Stimulated activated CD4-positive, alpha-beta T cell treated with anti-CD3 and anti-CD28 coated beads, Interleukin-15, amount 100 ng/mL, for 1 hour (primary cell): ENCODE measurements at places on chromosomes 7 and 10.

DNA sequence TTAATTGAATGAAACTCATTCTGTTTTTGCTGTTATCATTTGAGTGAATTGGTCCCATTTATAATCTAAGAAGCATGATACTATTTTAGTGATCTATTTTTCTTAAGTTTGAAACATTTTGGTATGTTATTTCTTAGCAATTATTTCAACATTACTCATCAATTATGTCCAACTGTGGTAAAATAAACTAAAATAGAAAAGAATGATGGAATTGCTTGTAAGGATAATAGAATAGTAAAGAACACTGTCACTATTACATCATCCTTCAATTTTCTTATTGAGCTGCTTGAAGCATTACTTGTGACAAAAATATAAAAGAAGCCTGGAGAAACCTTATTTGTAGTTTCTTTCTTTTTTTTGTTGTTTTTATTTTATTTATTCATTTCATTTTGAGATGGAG is 42.4 kb downstream of the ZNF487 start:
- no peak for DNase-seq

DNA sequence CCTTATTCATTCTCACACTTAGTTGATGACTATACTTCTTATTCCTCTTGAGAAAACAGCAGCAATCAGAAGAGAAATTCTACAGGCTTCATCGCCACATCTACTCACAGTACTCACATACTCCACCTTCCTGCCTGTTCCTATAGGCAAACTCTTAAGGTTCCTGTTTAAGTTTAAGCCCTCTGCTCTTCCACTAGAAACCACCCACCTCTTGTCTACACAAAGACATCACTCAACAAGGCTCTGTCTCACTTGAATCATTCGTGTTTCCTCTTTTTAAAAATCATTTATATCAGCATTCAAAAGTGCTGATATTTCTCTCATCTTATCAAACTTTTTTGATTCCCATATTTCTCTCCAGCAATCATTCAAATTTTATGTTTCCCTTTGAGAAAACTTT is 85.5 kb upstream of the ADO start:
- no peak for DNase-seq

DNA sequence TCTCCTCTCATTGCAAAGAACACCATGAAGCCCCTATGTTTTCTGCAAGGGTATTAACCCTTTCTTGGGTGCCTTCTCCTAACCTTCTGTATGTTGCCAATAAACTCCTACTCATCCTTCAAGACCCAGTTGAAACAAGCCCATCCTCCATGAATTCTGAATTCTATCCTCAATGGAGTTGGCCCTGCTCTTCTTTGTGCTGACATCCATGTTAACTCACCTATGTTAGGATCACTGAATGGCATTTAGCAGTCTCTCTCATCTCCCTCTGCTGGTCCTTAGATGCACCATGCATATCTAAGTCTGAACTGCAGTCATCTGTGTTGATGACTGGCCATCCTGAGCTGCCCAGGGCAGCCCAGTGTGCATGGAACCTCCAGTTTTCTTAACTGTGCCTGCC is 129.8 kb downstream of the BUB3 start:
- DNase-seq, result no peak

- no peak for DNase-seq
Observed at GRCh38 chr7:29806995-29807841, 910 bp downstream of the WIPF3 start.

DNA sequence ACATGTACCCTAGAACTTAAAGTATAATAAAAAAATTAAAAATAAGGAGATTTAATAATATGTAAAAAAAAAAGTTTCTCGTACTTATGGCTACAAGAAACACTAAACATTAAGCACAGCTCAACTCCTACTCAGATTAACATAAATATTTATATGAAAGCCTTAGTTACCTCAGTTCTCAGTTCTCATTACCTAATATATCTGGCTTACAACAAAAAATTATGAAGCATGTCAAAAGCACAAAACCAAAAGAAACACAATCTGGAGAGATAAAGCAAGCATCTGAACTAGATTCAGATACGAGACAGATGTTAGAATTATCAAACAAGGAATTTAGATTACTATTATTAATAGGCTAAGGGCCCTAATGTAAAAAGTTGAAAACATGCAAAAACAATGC is 40.1 kb downstream of the RNF133 start:
- DNase-seq, result no peak

DNA sequence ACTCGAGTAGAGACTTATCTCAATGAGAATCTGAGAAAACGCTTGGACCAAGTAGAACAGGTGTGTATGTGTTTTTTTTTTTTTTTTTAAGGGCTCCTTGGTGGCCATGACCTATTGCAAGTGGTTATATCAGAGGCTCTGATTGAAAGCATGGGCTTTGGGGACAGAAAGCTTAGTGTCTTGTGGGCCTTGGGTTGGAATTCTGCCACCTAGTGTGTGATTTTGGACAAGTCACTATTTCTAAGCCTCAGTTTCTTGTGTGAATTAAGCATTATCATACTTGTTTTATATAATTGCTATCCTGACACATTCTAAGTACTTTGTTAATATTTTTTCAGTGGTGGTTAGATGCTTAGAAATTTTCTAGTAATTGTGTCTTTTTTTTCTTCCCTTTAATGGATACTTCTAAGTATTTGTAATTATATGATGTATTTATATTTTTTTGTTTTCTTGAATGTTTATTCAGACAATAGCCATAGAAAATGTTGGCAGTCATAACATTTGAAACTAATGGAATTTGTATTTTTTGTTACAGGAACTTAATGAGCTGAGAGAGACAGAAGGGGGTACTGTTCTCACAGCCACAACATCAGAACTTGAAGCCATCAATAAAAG is 33.1 kb downstream of the SMC3 start:
- no peak for DNase-seq

- no peak for DNase-seq
Observed at GRCh38 chr7:137801003-137801402, 45.8 kb downstream of the DGKI start.

- no peak for DNase-seq
Observed at GRCh38 chr10:30581779-30582380, 47.7 kb downstream of the LYZL2 start.

- no peak for DNase-seq
Observed at GRCh38 chr10:80509403-80510161, 28.1 kb upstream of the SH2D4B start.

- no peak for DNase-seq
Observed at GRCh38 chr10:106836933-106837663, 327.4 kb downstream of the SORCS1 start.

DNA sequence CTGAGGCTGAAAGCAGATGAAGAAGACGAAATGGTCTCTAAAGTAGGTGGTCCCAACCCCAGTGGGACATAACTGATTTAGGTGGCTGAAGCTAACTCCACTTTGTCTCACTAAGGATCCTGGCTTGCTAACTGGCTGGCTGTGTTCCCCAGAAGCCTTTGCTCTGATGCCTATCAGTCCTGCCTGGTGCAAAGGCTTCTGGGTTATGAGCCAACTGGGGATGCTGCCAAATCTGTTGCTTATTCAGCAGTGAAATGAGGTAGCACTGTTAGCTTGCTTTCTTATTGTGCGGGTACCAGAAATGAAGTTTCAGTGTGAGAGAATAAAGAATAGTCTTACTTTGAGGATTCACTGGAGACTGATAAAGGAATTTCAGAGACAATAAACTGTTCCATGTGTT is 18.1 kb downstream of the PRKG1 start:
- DNase-seq, result no peak

DNA sequence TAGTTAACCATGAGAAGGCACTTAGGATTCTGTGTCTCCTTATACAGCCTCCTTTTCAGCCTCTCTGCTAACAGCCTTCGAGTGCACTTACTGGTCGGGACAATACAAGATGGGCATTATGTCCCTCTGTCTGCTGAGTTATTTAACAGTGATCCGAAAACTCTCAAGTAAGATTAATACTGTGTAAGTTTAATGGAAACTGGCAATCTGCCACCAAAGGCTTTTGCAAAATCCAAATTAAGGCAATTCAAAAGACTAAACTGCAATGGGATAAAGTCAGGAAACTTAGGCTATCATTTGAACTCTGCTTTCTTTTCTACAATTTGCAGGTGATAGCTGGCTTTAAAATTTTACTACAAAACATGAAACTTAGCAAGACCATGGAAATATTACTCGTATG is 477.8 kb downstream of the TFEC start:
- DNase-seq, result no peak

DNA sequence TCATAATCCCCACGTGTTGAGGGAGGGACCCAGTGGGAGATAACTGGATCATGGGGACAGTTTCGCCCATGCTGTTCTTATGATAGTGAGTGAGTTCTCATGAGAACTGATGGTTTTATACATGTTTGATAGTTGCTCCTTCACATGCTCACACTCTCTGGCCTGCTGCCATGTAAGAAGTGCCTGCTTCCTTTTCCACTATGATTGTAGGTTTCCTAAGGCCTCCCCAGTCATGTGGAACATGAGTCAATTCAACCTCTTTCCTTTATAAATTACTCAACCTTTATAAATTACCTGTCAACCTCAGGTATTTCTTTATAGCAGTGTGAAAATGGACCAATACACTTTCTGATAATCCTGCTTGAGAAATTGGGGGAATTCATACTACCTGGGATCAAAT is 80.2 kb downstream of the ZNF37A start:
- no peak for DNase-seq

DNA sequence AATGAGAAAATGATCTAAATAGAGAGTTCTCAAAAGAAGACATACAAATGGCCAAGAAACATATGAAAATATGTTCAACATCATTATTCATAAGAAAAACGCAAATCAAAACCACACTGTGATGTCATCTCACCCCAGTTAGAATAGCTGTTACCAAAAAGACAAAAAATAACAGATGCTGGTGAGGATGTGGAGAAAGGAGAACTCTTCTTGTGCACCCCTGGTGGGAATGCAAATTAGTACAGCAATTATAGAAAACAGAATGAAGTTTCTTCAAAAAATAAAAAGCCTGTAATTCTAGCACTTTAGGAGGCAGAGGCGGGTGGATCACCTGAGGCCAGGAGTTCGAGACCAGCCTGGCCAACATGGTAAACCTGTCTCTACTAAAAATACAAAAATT is 199.3 kb downstream of the PARD3 start:
- no peak for DNase-seq

- no peak for DNase-seq
Observed at GRCh38 chr10:38003026-38003425, 7.4 kb upstream of the ZNF33A start.

- DNase-seq, result no peak
Observed at GRCh38 chr7:39702133-39702532, 78.8 kb downstream of the RALA start.

DNA sequence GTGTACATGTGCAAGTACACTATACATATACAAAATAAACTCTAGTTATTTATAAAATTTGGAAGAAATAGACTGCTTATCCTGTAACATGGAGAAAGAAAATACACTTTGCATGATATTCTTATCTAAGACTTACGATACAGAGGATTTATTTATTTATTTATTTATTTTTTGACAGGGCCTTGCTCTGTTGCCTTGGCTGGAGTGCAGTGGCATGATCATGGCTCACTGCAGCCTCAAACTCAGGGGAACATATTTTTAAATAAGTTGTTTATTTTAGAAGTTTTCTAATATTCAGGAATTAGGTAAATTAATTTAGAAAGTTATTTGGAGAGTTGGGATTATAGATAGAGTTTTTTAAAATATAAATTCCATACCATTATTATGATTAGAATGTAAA is 116.7 kb downstream of the GPR85 start:
- DNase-seq, result no peak

DNA sequence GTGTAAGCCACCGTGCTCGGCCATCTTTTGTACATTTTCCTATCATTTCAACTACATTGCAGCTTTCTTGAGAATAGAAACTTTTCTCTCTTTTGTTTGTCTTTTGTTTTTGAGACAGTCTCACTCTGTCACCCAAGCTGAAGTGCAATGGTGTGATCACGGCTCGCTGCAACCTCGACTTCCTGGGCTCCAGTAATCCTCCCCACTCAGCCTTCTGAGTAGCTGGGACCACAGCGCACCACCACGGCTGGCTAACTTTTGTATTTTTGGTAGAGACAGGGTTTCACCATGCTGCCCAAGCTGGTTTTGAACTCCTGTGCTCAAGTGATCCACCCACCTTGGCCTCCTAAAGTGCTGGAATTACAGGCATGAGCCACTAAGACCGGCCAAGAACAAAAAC is 31.3 kb upstream of the DAGLB start:
- no peak for DNase-seq

DNA sequence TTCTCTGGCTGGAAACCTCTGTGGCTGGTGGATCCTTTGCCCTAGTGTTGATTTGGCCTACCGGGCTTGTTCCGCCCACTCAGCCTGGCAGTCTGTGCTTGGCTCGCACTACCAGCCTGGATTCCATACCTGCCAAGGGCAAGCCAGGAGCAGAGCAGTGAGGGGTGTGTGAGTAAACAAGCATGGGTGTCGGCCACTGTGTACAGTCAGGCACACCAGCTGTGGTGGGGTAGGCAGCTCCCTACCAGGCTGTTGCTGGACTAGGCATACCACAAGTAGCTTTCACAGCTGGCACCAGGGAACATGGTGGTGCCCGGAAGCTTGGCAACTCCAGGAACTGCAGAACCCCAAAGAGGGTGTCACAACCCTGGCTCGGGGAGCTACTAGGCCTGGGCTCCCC is 942.9 kb upstream of the LRRN3 start:
- DNase-seq, result no peak

- DNase-seq, result no peak
Observed at GRCh38 chr10:43874984-43875383, 226.3 kb upstream of the ZNF32 start.

DNA sequence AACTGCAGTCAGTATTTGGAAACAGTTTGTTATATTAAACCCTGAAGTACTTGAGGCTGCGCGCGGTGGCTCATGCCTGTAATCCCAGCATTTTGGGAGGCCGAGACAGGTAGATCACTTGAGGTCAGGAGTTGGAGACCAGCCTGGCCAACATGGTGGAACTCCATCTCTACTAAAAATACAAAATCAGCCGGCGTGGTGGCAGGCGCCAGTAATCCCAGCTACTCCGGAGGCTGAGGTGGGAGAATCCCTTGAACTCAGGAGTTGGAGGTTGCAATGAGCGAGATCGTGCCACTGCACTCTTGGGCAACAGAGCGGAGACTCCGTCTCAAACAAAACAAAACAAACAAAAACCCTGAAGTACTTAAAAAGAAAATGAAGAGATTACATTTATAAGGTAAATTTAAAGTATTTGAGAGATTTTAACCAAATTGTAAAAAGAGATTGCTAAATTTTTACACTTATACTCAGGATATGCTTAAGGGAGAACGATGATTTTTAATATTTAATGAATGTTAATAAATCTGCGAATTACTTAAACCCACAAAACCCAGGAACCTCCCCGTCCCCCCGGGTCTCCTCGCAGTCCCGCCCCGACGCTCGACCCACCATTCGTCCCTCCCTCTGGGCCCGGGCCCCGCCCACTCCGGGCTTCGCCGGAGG is 425 bp upstream of the MTG1 start:
- DNase-seq, result no peak
